Activated CD4-positive, CD25-positive, alpha-beta regulatory T cell treated with anti-CD3 and anti-CD28 coated beads, Interleukin-2, amount 50 U/mL, for 24 hours (primary cell): ENCODE measurements at places on chromosomes 3 and 15.

GRCh38 chr15:92749216-92749615 lies 93.6 kb upstream of the FAM174B start:
- no peak for ATAC-seq

GRCh38 chr15:47711655-47712054 lies 5.7 kb upstream of the SEMA6D start:
- no peak for ATAC-seq

DNA sequence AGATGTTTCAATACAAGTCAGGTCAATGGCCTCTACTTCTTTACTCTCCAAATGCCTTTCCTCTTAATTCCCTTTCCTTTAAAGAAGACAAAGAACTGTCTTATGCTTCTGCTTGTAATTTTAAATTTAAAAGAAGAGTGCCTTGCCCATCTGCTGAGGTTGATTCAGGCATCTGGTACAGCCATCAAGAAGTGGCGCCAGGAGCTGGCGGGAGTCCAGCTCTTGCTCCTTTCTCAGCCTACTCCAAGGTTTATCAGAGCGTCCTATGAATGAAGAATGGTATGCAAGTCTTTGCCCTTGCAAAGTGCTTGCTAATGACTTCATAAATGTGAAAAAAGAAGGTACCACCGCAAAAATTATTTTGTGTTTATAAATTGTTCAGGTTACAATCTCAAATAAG lies 294.6 kb upstream of the TGFBR2 start:
- ATAC-seq = no peak

- peak; percentile 74 for ATAC-seq
Measured at GRCh38 chr3:114285648-114286230, 8.1 kb upstream of the TIGIT start.

DNA sequence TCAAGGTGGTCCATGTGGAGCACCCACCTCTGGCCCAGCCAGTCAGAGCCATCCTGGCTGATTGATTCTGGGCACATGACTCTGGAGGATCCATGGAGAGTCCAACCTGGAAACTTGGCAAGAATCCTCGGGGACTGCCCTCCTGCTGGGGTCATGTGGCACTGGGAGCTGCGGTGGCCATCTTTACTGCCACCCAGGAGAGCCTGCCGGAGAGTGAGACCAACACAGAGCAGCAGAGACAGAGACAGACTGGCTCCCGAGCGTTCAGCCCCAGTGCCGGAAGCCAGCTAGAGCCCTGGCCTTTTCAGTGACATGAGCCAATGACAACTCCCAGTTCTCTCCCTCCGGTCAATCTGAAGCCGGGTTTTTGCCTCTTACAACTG lies 11.5 kb upstream of the GATA2 start:
- ATAC-seq = no peak

- no peak for ATAC-seq
Measured at GRCh38 chr3:79598594-79598993, 169.2 kb downstream of the ROBO1 start.

DNA sequence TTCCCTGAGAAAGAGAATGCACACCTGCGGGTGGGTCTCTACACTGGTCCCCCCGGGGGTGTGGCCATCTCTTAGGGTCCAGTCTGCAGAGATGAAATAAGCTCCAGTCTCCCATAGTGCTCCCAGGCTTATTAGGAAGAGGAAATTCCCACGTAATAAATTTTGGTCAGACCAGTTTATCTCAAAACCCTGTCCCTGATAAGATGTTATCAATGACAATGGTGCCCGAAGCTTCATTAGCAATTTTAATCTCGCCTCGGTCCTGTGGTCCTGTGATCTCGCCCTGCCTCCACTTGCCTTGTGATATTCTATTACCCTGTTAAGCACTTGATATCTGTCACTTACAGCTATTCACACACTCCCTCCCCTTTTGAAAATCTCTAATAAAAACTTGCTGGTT lies 46.8 kb downstream of the OR5H15 start:
- no peak for ATAC-seq

GRCh38 chr3:70832834-70833205 lies 520.4 kb upstream of the MDFIC2 start:
- ATAC-seq = no peak

DNA sequence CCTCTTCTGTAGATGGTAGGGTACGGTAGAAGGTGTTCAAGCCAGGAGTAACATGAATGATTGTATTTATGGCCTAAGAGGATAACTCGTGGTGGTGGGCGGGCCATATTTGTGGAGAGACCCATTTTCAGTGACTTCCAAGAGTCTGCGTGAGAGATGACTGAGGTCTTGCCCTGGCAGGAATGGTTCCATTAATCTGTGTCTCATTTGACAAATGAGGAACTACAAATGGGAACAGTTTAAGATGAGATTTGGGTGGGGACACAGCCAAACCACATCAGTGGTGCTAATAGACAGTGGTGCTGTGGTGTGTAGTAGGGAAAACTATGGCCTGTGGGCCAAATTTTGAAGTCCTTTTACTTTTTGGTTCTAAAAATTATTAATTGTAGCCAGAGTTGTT lies 47.1 kb downstream of the FLNB start:
- no peak for ATAC-seq

GRCh38 chr3:184382326-184383032 lies 2.6 kb downstream of the CHRD start:
- no peak for ATAC-seq

DNA sequence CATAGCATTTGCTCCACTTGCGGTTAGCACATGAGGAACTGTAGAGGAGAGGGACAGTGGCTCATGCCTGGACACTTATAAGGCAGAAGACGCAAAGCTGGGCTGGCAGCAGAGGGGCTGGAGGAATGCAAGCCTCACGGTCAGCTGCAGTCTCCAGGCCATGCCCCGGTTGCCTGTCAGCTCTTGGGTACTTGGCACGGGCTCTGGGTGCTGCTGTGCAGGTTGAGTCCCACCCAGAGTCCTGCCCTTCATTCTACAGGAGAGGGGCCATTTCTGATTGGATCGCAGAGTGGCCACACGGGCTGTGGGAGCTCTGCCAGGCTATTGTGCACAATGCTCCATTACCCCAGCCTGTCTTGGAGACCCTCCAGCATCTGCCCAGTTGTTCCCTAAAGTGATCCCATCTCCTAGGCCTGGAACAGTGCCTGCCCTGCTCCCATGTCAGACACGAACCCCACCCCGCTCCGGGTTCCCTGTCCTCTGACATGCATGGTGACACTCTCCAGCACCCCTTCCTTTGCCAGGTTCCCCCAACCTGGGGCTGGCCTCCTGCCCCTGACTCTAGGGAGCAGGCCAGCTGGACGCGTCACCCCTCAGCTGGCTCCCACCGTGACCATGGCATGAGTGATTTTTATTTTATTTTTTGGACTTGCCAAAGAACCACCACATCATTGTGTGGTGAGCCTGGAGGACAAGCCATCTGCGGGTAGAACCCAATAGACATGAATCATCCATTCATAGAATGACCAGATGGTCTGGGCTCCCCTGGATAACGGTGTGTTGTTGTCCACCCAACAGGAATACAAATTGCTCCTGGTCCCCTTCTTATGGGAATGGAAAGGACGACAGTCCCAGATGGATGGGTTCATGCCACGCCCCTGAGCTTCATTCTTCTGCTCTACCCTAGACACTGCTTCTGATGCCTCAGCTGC lies 51.0 kb upstream of the KLF13 start:
- no peak for ATAC-seq
